ENCODE measurements at places on chromosomes 7 and 10.
A peak's percentile ranks its signal among the peaks of the same experiment; 100 is the strongest.

GRCh38 chr7:136859803-136860202 lies 8.6 kb upstream of the CHRM2 start:
- no peak for DNase-seq

GRCh38 chr7:43868681-43869005 lies 674 bp downstream of the MRPS24 start:
- DNase-seq = no peak

- peak; percentile 51 for DNase-seq
These were observed 2.5 kb downstream of the TRIM8 start for GRCh38 chr10:102646610-102647442.

- no peak for DNase-seq
These were observed 16.7 kb downstream of the NOS3 start for GRCh38 chr7:151007469-151007898.

- DNase-seq = no peak
These were observed 276.6 kb downstream of the LRMDA start for GRCh38 chr10:75708060-75708459.

DNA sequence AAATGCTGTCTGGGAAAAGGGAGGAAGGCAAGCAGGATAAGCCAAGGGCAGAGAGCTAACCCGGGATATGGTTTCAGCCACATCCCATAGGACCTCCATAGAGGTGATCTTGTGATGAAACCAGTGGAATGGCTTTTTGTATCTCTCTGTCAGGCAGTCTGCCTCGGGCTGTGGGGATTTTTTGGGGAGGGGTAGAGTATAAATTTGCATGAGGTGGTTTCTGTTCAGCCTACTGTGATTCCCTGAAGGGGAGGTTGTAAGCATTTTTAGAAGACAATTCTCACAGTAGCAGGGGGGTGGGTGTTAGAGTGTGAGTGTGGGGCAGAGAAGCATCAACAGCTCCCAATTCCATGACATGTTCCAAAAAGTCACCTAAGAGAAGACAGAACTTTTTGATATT lies 11.8 kb downstream of the OR9A2 start:
- DNase-seq = no peak

- DNase-seq = no peak
These were observed 54.9 kb downstream of the DOCK1 start for GRCh38 chr10:126959906-126960685.

GRCh38 chr10:28284126-28284525 lies 18.7 kb downstream of the MPP7 start:
- no peak for DNase-seq

DNA sequence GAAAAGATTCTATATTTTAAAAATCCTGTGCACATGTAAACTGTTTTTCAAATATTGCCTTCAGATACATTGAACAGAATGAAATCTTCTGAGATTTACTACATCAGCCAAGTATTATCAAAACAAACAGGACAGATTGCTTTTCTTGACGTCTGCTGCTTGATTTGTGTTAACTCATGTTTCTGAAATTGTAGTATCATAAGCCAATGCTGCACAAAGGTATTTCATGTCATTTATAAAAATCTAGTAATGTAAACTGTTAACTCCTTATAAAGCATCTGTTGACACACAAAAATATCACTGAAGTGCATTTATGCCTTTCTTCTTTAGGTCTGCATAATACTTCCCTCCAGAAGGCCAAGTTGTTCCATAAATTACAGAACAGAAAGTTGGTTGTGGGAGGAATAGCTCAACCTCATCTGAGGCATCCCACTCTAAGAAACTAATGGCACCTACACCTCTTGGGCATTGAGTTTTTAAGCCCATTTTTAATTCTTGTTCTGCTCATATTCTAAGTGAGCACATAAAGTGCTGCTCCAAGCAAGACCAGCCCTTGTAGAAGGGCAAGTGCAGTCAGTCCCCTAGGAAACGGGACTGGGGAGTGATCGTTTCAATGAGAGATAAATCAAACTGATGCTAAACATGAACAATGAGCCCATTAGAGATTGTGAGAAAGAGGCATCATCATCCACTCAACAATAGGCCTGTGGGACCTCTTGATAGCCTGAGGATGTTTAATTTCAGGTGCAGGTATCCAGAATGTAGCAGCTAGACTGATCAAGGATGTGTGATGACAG lies 28.5 kb downstream of the CAV1 start:
- DNase-seq = no peak

- DNase-seq = no peak
These were observed 37.8 kb upstream of the GALNTL5 start for GRCh38 chr7:151918510-151918843.

- DNase-seq = no peak
These were observed 123.7 kb downstream of the CUL2 start for GRCh38 chr10:34966451-34966850.

DNA sequence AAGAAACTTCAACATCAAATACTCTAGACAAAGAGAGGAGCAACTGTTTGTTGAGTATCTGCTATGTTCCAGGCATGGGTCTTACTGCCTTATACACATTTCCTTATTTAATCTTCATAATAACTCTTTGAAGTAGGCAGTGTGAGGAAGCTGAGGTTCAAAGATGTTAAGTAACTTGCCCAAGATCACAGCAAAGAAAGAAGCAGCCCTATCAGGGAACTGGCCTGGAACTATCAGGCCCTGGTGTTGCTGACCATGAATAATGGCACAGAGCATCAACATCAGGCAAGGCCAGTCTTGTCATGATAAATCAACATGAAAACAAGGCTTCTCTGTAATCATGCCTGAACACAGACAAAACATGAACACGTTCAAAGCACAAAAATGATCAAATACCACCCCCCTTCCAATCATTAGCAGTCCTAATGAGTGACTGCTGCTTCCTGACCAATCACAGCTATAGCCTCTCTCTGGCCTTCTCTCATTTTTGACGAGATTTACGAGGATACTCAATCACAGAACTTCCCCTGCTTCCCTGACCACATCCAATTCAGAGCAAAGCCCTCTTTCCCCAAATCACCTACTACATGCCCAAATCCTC lies 2.3 kb downstream of the GSDME start:
- DNase-seq = no peak

GRCh38 chr10:117189557-117189956 lies 7.7 kb upstream of the KCNK18 start:
- DNase-seq = no peak

DNA sequence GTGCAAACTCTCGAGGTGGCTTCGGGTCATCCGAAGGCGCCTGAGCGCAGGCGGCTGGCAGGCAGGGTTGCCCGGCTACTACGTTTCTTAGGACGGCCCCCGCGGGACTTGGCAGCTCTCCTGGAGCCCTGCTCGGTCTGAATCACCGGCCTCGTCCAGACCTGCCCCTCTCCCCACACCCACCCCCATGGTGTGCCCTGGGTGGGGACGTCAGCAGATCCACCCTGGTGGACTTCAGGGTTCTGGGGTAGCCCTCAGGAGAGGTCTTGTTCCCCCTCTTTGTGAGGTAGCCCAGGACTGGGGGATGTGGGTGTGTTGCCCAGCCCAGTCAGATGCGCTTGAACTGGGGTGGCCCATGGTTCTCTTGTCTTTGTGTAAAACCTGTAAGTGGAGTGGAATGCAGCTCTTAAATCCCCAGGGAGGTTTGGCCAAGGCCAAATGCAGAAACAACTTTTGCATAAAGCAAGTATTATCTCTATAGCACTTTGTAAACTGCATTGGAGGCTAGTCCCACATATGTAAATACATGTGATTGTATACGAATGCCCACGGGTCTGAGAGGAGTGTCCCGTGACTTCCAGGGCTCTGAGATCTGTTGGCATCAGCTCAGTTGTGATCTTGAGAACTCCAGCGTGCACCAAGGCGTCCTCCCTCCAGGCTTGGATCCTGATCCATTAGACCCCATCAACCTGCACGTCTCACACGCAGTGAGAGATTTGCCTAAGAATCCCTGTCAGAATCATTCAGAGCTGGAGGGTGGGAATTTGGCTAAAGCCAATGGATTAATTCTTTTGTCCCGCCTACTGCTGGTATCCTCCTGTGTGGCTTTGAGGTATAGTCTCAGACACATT lies 1.8 kb downstream of the PFKFB3 start:
- no peak for DNase-seq

DNA sequence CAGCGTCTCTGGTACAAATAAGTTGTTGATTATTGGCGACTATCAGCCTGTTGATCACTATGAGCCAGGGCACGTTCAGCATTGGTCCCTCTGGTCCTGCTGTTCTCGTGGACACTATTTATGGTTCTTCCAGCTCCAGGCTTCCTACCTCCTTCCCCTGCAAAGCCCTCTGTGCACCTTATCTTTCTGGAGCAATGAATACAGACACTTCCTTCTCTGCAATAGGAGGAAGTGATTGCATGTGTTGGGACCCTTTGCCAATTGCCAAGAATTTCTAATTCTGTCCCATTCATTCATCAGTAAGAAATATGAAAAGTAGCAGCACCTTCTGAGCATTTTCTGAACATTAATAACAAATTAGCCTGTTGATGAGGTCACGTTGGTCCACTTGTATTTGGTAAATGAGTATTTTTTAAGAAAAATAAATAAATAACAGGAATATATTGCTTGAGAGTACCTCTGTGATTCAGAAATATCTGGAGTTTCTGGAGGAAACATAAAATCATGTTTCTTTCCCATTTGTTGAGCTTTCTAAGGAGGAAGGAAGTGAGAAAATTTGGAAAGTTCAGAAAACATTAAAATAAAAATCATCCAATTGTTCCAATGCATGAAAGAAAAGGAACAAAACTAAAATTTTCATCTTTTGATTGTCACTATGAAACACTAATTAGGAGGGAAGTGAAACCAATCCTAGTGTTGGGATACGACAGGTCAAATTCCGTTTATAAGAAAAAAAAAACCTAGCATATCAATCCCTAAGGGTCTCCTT lies 259.1 kb upstream of the KLF6 start:
- DNase-seq = no peak

DNA sequence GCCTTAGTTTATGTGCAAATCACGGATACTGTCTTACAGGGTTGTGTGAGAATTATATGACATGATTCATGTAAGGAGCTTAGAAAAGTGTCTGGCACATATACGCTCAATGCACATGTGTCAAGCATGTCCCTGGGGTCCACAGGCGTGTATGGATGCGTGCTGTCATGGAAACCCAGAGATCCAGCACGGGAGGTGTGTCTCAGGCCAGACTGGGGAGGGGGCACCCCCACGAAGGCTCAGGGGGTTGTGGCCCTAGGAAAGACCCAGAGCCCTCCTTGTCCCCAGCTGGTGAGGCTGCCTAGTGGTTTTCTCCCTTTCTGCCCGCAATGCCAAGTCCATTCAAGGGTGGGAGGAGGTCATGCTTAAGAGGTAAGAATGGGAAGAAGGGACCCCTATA lies 9.1 kb downstream of the BTBD16 start:
- DNase-seq = no peak

DNA sequence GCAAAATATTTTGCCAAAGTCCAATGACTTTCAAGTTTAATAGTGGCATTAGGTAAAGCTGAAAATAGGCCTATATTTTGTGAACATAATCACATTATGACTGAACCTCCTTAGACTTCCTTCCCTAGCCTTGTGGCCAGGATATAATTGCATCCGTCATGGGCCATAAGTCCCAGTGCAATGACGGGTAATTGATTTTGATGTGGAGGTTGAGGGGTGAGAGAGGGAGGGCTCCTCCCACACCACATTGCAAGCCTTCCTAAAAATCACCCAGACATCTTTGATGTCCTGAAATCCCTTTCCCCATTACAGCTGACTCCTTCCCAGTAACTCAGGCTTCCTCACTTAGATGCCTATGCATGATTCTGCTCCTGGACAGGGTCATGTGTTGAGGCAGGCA lies 25.6 kb downstream of the TAS2R41 start:
- no peak for DNase-seq

DNA sequence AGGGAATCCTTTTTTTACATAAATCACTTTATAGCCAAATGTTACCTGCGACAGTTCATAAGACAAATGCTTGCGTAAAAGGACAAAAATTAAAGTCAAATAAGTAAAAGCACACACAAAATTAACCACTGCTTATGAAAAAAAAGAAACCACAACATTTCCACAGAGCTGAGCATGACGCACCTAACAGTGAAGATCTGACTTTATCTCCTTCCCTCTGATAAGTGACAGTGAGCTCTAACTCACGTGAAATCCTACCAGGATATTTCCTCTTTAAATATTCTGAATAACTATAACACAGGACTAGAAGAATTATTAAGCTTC lies 225.5 kb downstream of the SFMBT2 start:
- no peak for DNase-seq

GRCh38 chr7:2122651-2123050 lies 110.1 kb downstream of the MAD1L1 start:
- DNase-seq = no peak

DNA sequence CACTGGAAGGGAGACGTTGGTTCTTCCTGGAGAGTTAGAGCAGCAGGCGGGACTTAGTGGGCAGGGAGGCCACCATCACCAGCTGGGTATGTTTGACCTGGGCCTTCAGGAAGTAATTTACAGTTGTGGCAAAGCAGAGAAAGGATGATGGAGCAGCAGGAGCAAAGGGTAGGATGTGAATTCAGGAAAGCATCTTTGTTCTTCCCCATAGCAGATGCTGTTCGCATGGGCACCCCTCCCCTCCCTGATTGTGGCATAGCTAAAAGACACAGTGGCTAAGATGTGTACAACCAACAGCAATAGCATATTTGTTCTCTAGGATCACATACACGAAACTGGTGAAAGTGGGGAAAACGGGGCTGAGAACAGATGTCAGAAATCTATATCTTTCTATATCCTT lies 56.3 kb upstream of the ITPRID1 start:
- DNase-seq = no peak

GRCh38 chr10:88089498-88089897 lies 226.1 kb downstream of the PTEN start:
- DNase-seq = no peak

- DNase-seq = no peak
These were observed 73.9 kb upstream of the NMT2 start for GRCh38 chr10:15242261-15242840.

DNA sequence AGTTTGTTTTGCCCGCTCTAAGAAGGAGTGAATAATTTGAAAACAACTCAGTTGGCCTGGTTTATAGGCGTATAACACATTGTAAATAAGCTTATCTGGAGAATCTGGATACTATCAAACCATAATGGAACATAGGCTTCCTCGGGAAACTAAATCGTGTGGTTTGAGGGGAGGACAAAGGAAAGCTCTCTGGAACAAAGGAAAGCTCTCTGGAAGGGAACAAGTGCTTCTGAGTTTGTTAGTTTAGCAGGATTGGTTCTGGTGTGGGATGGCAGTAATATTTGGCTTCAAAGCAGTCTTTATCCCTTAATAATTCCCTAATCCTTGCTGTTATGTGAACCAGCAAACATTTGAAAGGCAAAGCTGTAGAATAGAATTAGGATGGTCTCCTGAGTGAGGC lies 15.0 kb upstream of the SLK start:
- no peak for DNase-seq

- DNase-seq = no peak
These were observed 629.1 kb downstream of the SORCS1 start for GRCh38 chr10:106535304-106535953.

DNA sequence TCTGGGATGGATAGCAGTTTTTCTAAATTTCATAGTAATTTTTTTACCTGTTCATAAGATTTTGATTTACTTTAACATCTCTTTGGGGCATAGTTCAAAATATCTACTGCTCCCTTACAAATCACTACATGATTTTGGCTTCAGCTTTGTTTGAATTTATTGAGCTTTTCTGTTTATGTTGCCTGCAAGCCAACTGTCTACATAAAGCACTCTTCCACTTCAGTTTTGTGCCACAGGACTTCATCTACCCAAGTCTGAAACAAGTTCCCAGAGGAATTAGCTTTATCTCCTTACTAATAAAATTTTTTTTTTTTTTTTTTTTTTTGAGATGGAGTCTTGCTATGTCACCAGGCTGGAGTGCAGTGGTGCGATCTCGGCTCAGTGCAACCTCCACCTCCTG lies 45.4 kb upstream of the KMT2E start:
- no peak for DNase-seq

All from activated CD4-positive, alpha-beta T cell treated with anti-CD3 and anti-CD28 coated beads, Interleukin-2, amount 50 U/mL, for 1 hour (primary cell).